ENCODE measurements at places on chromosomes 6 and 20.

DNA sequence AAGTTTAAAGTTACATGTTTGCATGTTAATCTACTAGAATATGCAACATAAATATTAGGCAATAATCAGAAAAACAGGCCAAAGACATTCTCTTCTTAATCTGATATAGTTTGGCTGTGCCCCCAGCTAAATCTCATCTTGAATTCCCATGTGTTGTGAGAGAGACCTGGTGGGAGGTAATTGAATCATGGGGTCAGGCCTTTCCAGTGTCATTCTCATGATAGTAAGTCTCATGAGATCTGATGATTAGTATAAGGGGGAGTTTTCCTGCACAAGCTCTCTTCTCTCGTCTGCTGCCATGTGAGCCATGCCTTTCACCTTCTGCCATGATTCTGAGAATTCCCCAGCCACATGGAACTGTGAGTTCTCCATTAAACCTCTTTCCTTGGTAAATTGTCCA is 1241.7 kb upstream of the ADGRB3 start:
- DNase-seq = no peak

GRCh38 chr20:33787253-33787891 is 23.8 kb upstream of the CHMP4B start:
- DNase-seq = peak; percentile 24

DNA sequence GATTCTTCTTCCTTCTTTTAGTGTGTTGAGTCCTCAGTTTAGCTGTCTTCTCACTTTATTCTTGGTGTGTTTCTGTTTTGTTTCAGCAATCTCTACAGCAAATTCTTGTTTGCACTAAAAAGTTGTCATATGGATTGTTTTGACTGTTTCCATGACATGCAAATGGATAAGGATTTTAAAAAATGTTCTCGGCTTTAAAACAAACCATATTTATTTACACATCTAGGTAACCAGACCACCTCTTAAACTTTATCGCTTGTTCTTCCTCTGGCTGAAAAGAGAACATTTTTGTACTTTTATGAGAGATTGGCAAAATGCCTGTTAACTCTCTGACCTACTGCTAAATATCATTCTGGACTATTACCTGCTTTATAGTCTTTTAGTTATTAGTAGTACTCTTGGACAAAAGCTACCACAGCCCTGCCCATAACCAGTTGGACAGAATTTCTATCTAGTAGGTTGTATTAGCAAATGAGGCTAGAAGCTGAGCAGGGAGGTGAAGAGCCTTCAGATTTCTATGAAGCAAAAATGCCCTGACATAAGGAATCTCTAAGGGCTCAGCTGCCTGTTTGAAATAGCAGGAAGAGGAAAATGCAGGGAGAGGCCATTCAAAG is 268.3 kb downstream of the CD109 start:
- no peak for DNase-seq

GRCh38 chr20:35739294-35740163 is 2.5 kb downstream of the RBM39 start:
- peak; percentile 46 for DNase-seq

GRCh38 chr20:45354423-45355208 is 6.4 kb upstream of the SDC4 start:
- no peak for DNase-seq

GRCh38 chr6:52749556-52750152 is 13.6 kb downstream of the GSTA2 start:
- DNase-seq = no peak

DNA sequence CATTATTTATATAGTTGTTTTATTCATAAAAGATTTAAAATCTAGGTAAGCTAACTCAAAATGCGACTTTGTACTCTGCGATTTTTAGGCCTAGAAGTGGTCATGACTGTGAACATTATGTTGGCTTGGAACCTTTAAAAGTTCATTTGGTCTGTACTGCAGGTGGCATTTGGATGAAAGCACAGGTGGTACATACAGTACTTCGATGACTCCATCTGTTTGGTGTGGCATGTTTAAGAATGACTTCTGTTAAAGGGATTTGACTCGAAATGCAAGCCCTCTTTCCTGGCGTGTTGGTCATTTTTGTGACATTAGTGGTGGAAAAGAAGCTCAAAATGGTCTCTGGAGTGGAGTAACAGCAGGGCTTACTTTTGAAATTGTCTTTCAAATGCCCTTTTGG is 118.1 kb downstream of the UST start:
- no peak for DNase-seq

Measured in KBM-7 (cell line).